ENCODE measurements at places on chromosomes 3 and 15. TPM values are rescaled to one million over a fixed set of nuclear protein-coding genes. Genes with fewer than 3 reads are reported as not detected.

GRCh38 chr3:51934991-51935885 lies 6.5 kb downstream of the RRP9 start:
- H3K4me1 ChIP-seq: peaks cover 11% of the 10 kb centered on the region
- H3K36me3 ChIP-seq: peaks cover 41% of the 10 kb centered on the region
- no peak overlapping the region for H3K27ac ChIP-seq
- no peak for DNase-seq

- H3K27me3 ChIP-seq: no peaks in the 10 kb centered on the region
- no peaks in the 10 kb centered on the region for H3K4me1 ChIP-seq
- no peak overlapping the region for H3K27ac ChIP-seq
- no peak for DNase-seq
- H3K4me3 ChIP-seq: no peak overlapping the region
Observed at GRCh38 chr3:163481738-163482137, 1596.6 kb downstream of the SI start.

GRCh38 chr15:72540606-72541237 lies 66.6 kb downstream of the ARIH1 start:
- no peak overlapping the region for H3K27ac ChIP-seq
- DNase-seq: no peak
- no peak overlapping the region for H3K4me3 ChIP-seq
- H3K4me1 ChIP-seq: peaks cover 10% of the 10 kb centered on the region

DNA sequence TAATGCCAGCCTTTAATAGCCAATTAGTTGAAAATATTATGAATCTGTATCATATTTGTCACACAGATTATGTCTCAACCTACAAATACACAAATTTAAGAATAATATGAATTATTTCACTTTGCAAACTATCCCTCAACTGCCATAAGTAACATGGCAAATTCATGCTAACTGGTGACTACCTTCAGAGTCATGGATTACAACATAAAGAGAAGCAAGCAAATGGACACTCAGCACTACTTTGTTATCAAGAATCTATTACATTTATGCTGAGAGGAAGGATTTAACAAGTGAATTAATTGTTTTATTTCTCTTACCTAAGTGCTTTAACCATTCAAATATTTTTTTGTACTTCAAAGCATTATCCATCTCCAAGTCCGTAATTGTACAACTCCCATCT lies 103.1 kb upstream of the BCL6 start:
- H3K27ac ChIP-seq: no peak overlapping the region
- no peak for DNase-seq
- H3K4me3 ChIP-seq: no peak overlapping the region
- H3K27me3 ChIP-seq: no peaks in the 10 kb centered on the region

CCR1 gene
- total RNA-seq: 1.3 TPM
